ENCODE measurements at places on chromosomes 1 and 21.

- H3K4me3 ChIP-seq: peak overlapping the region; percentile 60
- peaks cover 9% of the 10 kb centered on the region for H3K36me3 ChIP-seq
- peaks cover 6% of the 10 kb centered on the region for H3K4me1 ChIP-seq
Measured at GRCh38 chr1:1917995-1918900, 831 bp downstream of the TMEM52 start.

DNA sequence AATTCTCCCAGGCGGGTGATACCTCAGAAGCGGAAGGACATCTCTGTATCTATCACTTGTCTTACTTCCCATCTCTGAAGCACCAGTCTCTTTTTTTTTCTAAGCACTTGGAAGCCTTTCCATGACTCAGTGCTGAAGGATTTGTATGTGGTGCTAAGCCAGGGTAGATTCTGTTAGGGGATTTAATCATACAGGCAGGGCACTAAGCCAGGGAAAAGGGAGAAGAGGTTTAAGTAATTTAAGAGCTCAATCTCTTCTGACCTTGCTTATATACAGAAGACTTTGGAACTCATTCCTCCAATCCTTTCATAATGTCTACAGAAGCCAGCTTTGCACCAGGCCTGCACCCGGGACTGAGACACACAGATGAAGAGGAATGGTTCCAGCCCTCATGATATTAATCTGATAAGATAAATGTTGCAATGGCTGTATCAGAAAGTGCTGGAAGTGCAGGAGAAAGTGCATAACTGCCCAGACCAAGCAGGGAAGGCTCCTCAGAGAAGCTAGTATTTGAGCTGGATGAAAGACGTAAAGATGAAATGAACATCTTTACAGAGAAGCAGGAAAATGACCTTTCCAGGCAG is 11.0 kb downstream of the FAM163A start:
- H3K36me3 ChIP-seq: no peaks in the 10 kb centered on the region
- H3K27me3 ChIP-seq: peaks cover 26% of the 10 kb centered on the region

- DNase-seq: no peak
- peaks cover 5% of the 10 kb centered on the region for H3K4me1 ChIP-seq
- H3K27me3 ChIP-seq: peaks cover 53% of the 10 kb centered on the region
- no peaks in the 10 kb centered on the region for H3K36me3 ChIP-seq
Measured at GRCh38 chr1:112849425-112850033, 106.5 kb downstream of the SLC16A1 start.

- DNase-seq: no peak
- H3K27ac ChIP-seq: no peak overlapping the region
- no peaks in the 10 kb centered on the region for H3K27me3 ChIP-seq
Measured at GRCh38 chr1:182829285-182829932, 9.7 kb upstream of the DHX9 start.

DNA sequence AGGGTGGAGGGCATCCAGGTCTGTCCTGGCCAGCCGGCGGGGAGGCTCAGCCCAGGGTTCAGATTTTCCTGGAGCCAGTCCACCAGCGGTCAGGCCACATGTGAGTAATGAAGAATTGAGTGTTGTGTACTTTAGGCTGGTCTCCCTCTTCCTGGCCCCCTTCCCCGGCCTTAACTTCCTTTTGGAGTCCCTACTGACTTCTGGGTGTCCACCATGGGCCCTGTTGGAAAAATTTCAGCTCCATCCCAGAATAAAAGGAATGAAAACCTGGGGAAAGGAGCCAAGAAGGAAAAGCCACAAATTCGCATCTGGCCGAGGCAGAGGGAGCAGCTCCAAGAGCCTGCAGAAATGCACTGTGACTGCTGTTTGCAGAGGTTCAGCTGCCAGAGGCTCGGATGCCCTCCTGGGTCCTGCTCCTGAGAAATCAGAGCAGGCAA is 35.5 kb upstream of the HHAT start:
- peaks cover 4% of the 10 kb centered on the region for H3K4me1 ChIP-seq
- no peak overlapping the region for H3K27ac ChIP-seq
- H3K4me3 ChIP-seq: peak overlapping the region; percentile 44
- no peak for DNase-seq
- peaks cover 85% of the 10 kb centered on the region for H3K27me3 ChIP-seq
- no peaks in the 10 kb centered on the region for H3K36me3 ChIP-seq

DNA sequence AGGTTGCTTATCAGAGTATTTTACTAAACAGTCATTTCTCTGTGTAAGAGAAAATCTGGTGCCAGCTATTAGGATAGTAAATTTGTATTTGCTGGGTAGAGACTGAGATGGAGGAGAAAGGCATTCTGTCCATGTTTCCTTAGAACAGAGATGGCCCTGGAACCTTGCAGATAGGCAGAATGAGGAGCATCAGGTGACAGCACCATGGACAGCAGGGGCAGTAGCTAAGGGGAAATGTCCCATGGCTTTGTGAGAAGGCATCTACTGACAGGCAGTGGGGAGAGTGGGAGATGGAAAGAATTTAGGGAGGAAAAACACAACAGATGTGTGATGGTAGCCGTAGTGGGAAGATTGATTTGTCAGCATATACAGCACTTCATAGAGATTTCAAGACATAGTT is 105.0 kb downstream of the PRRX1 start:
- DNase-seq: no peak
- no peaks in the 10 kb centered on the region for H3K36me3 ChIP-seq
- no peak overlapping the region for H3K27ac ChIP-seq
- H3K4me1 ChIP-seq: no peaks in the 10 kb centered on the region
- H3K27me3 ChIP-seq: peaks cover 10% of the 10 kb centered on the region

GRCh38 chr21:34938089-34938764 is 110.9 kb downstream of the RUNX1 start:
- peaks cover 4% of the 10 kb centered on the region for H3K36me3 ChIP-seq
- H3K4me1 ChIP-seq: peaks cover 75% of the 10 kb centered on the region
- DNase-seq: no peak
- H3K27ac ChIP-seq: peak overlapping the region; percentile 89
- H3K4me3 ChIP-seq: peak overlapping the region; percentile 5
- H3K27me3 ChIP-seq: no peaks in the 10 kb centered on the region

GRCh38 chr1:168861421-168862004 is 132.5 kb upstream of the DPT start:
- DNase-seq: no peak
- no peaks in the 10 kb centered on the region for H3K36me3 ChIP-seq
- H3K27ac ChIP-seq: no peak overlapping the region
- no peaks in the 10 kb centered on the region for H3K27me3 ChIP-seq
- H3K4me1 ChIP-seq: no peaks in the 10 kb centered on the region

GRCh38 chr21:41956926-41957729 is 3.3 kb upstream of the C2CD2 start:
- H3K27me3 ChIP-seq: peaks cover 53% of the 10 kb centered on the region
- H3K4me1 ChIP-seq: peaks cover 7% of the 10 kb centered on the region
- H3K27ac ChIP-seq: no peak overlapping the region
- H3K36me3 ChIP-seq: no peaks in the 10 kb centered on the region

- peaks cover 14% of the 10 kb centered on the region for H3K27me3 ChIP-seq
- H3K36me3 ChIP-seq: no peaks in the 10 kb centered on the region
- no peak for DNase-seq
- H3K27ac ChIP-seq: no peak overlapping the region
- H3K4me3 ChIP-seq: no peak overlapping the region
- H3K4me1 ChIP-seq: no peaks in the 10 kb centered on the region
Measured at GRCh38 chr1:218401441-218401997, 56.4 kb downstream of the TGFB2 start.

- H3K27me3 ChIP-seq: no peaks in the 10 kb centered on the region
- H3K4me3 ChIP-seq: no peak overlapping the region
- peak overlapping the region; percentile 75 for H3K27ac ChIP-seq
- H3K36me3 ChIP-seq: peaks cover 75% of the 10 kb centered on the region
- DNase-seq: no peak
Measured at GRCh38 chr21:46250146-46250725, 21.7 kb upstream of the LSS start.

GRCh38 chr1:69455718-69456117 is 112.0 kb upstream of the LRRC7 start:
- H3K4me1 ChIP-seq: no peaks in the 10 kb centered on the region
- no peak overlapping the region for H3K27ac ChIP-seq
- H3K27me3 ChIP-seq: no peaks in the 10 kb centered on the region
- DNase-seq: no peak
- no peak overlapping the region for H3K4me3 ChIP-seq

- no peak for DNase-seq
- H3K4me1 ChIP-seq: peaks cover 11% of the 10 kb centered on the region
- no peaks in the 10 kb centered on the region for H3K27me3 ChIP-seq
- H3K27ac ChIP-seq: no peak overlapping the region
- H3K36me3 ChIP-seq: peaks cover 4% of the 10 kb centered on the region
Measured at GRCh38 chr1:2135441-2135841, 59.1 kb downstream of the FAAP20 start.

DNA sequence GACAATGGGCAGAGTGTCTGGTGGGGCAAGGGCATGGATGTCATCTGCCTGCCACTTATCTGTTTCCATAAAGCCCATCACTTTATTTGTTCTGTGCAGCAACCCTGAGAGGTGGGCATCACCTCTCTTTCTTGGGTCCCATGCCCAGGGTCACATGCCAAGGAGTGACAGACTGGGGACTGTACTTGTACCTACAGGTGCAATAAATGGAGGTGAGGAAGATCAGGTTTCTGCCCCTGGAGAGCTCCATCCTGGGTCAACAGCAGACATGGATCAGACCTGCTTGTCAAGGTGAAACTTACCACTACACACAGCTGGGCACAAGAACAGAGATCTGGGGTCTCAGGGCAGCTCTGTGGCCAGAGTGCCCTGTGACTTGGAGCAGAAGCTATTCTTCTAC is 18.4 kb upstream of the PRDM16 start:
- H3K4me3 ChIP-seq: no peak overlapping the region
- H3K27ac ChIP-seq: no peak overlapping the region
- H3K36me3 ChIP-seq: no peaks in the 10 kb centered on the region
- peaks cover 43% of the 10 kb centered on the region for H3K27me3 ChIP-seq
- no peak for DNase-seq
- no peaks in the 10 kb centered on the region for H3K4me1 ChIP-seq

DNA sequence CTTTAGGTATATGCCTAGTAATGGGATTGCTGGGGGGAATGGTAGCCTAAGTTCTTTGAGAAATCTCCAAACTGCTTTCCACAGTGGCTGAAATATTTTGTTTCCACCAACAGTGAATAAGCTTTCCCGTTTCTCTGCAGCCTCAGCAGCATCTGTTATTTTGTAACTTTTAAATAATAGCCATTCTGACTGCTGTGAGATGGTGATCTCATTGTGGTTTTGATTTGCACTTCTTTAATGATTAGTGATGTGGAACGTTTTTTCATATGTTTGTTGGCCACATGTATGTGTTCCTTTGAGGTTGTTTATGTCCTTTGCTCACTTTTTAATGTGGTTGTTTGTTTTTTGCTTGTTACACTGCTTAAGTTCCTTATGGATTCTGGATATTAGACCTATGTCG is 237.4 kb downstream of the CENPF start:
- no peak for DNase-seq
- H3K4me1 ChIP-seq: no peaks in the 10 kb centered on the region
- H3K27ac ChIP-seq: no peak overlapping the region

DNA sequence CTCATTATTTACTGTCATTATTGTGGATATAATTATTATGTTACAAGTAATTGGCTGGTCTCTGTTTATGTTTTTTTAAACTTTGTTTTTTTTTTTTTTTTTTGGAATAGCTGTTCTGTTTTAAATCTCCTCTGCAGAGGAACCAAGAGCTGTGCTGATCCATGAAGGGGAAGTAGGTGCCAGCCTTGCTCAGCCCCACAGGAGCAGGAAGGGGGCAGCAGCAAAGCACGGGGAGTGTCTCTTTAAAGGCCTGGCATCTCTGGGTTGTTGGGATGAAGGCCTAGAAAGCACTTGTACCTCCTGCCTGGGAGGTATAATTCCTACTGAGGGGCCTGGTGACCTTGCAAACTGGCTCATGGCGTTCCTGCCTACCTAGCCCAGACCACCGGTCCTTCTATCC is 2.5 kb upstream of the GRHL3 start:
- peaks cover 63% of the 10 kb centered on the region for H3K27me3 ChIP-seq
- H3K4me3 ChIP-seq: no peak overlapping the region
- no peak for DNase-seq
- H3K36me3 ChIP-seq: peaks cover 2% of the 10 kb centered on the region
- H3K4me1 ChIP-seq: peaks cover 30% of the 10 kb centered on the region

DNA sequence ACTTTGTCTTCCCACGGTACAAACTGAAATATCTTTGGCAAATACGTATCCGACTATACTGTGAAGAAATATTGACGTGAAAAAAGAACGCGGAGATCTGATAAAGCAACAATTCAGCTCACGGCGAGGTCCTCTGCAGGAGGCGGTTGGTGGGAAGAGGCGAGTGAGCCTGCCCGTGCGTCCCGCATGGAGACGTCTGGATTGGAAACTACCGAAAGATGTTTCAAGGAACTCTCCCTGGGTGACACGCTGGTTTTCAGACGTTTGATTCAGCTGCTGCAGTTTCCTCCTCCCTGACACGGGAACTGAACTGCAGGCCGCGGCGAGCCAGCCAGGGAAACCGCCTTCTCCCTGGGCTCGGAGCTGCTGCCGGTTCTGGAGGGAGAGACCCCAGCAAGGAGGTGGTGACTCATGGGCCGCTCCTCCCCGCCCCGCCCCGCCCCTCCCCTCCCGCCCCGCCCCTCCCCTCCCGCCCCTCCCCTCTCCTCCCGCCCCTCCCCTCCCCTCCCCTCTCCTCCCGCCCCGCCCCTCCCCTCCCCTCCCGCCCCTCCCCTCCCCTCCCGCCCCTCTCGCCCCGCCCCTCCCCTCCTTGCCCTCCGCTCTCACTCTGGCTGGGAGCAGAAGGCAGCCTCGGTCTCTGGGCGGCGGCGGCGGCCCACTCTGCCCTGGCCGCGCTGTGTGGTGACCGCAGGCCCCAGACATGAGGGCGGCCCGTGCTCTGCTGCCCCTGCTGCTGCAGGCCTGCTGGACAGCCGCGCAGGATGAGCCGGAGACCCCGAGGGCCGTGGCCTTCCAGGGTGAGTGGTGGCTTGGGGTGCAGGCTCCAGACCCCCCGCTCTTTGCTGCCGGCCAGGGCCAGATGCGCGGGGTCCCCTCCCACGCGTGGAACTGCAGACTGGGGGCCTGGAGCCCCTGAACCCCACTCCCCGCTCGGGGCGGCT is at the start of gene COL6A1:
Gene COL6A1 (plus strand): TSS at position 620 of the 941 bp plus-strand sequence. CDS start 81 bp downstream, at position 701.
- H3K4me3 ChIP-seq: peak within 1 kb of the TSS; percentile 56
- peak; percentile 42 for DNase-seq
- peaks cover 7% of the 10 kb centered on the region for H3K4me1 ChIP-seq
- H3K36me3 ChIP-seq: peaks cover 2% of the 10 kb centered on the region
- H3K27me3 ChIP-seq: peaks cover 2% of the 10 kb centered on the region

Measured in effector memory CD8-positive, alpha-beta T cell (primary cell).